Activated CD8-positive, alpha-beta memory T cell treated with anti-CD3 and anti-CD28 coated beads for 4 hours (primary cell): ENCODE measurements at places on chromosomes 3 and 15.
A peak's percentile ranks its signal among the peaks of the same experiment; 100 is the strongest.

DNA sequence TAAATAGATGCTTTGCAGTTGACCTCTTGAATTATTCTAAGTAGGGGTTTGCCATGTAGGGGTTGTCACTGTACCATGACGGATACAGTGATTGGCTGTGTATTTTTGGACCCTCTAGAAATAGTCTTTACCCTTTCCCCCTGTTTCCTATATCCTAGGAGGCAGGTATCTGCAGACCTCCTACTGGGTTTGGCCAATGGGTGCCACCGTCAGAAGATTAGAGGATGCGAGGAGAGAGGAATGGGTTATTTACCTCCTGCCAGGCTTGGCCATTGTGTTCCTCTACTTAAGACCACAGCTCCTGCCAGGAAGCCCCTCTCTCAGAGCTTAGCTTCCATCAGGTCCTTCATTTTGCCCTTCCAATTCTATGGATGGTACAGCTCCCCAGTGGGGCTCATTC lies 40.2 kb upstream of the CLRN1 start:
- DNase-seq = no peak

- no peak for DNase-seq
Observed at GRCh38 chr15:92614791-92615785, 40.5 kb downstream of the FAM174B start.

DNA sequence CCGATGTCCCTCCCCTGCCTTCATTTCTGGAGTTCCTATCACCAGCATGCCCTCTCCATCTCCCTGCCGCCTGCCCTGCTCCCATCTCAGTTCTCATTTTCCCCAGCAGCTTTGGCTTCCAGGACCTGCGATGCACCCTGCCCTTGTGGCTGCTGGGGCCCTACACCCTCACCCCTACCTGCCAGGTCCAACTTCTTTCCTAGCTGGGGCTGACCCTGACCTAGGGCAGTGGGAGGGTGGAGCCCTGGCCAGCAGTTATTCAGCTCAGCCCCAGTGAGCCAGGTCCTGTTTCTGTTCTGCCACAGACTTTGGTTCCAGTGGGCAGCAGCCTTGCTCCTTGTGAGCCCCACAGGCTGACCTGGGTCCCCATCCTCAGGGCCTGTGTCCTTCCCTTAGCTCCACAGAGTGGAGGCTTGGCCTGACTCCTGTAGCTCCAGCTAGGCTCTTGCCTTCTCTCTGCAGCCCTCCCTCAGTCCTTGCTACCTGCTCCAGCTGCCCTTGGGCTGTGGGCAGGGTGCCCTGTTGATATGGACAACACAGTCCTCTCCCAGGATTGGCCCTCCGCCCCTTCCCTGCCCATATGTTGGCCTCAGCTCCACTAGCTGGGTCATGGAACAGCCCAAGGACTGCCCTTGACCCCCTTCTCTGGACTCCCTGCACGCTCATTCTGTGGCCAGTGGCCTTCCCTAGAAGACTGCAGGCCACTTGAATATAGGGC lies 34.7 kb upstream of the PDE8A start:
- DNase-seq = no peak

DNA sequence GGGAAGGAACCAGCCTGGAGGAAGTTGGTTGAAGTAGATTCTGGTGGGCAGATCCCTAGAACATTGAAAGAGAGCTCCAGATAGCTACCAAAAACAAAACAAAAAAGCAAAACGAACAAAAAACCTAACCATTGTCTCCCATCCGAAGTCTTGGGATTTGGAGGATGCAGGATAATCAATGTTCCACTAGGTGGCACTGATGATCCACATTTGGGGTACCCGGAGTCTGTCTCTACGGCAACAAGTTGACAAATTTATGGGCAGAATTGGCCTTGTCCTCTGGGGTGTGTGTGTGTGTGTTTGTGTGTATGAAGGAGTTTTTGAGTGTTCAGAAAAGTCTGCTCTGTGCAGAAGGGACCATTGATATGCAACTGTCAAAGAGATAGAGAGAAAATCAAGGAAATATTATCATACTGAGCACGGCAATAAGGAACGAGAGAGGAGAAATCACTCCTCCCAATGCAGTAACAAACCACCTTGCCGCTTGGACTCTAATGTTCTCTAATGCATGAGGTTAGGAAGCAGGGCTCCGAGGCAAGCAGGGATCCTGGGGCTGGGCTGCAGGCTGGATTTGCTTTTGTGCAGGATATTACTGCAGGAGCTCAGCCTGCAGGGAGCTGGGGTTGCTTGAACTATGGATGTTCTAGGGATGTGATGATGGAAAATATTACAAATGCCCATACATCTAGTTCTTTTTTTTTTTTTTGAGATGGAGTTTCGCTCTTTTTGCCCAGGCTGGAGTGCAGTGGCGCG lies 59.8 kb upstream of the KLHL25 start:
- DNase-seq = peak; percentile 13

DNA sequence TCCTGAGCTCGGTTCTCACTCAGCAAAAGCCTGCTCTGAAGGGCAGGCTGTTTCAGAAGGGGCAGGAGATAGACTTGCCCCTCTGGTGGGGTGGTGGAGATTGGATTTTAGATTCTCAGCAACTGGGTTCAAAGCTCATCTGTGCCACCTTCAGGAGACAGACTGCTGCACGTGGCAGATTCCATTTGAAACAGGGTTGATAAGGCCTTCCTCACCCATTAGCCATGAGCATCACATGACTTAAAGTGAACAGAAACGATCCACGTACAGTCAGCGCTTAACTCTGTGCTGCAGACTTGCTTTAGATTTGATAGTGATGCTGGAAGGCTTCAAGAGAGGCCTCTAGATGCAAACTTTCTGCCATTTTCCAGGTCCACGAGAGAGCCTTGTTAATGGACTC lies 35.0 kb upstream of the MGLL start:
- DNase-seq = no peak

DNA sequence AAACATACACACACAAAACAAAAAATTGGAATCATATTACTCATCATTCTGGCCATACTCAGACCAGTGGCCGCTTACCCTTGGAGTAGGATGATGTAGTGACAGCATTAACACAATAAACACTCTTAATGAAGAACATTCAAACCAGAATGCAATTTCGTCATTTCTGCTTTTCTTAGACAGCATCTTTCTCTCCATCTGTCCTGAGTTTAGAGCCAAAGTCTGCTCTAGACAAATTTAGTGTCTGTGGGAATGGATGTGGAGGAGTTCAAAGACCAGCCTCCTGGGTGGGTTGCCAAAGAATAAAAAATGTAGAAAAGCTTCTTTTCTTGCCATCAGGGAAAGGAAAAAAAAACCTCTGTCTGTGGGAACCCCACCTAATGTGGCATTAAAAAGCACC lies 212.4 kb upstream of the POU1F1 start:
- DNase-seq = no peak

GRCh38 chr3:127544192-127544802 lies 46.2 kb downstream of the TPRA1 start:
- peak; percentile 20 for DNase-seq

DNA sequence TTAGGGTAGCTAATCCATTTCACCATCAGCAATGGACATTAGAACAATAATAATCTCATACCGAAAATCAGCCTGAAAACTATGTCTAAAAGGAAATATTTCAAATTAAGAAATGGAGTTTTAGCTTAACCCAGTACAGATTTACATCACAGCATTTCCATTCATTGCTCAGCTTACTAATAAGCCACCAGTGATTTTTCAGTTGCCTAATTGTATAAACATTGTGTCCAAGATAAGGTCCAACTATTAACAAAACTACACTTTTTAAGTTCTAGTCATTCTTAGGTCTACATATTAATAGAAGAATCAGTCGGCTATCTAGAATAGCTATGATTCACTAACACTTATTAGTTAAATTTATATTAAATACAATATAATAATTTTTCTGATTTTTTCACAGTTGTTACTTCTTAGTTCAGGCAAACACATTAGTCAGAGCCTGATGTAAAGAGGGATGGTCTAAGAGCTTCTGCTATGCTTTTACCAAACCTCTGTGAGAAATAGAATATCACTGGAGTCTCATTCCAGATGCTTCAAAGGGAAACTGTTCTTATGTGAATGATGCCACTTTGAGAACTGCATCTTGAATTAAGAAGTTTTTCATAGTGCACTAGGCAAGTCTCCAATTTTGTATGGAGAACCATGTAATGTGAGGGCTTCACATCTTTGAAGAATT lies 74.1 kb downstream of the CMSS1 start:
- DNase-seq = no peak

- DNase-seq = no peak
Observed at GRCh38 chr15:51780636-51781035, 29.2 kb downstream of the TMOD2 start.

- no peak for DNase-seq
Observed at GRCh38 chr3:12255393-12255792, 33.5 kb upstream of the PPARG start.

GRCh38 chr3:23079976-23080375 lies 123.2 kb upstream of the UBE2E2 start:
- no peak for DNase-seq

GRCh38 chr3:193869221-193870201 lies 266.4 kb upstream of the HES1 start:
- DNase-seq = no peak

- DNase-seq = no peak
Observed at GRCh38 chr3:112761062-112761638, 85.5 kb downstream of the CD200R1L start.

DNA sequence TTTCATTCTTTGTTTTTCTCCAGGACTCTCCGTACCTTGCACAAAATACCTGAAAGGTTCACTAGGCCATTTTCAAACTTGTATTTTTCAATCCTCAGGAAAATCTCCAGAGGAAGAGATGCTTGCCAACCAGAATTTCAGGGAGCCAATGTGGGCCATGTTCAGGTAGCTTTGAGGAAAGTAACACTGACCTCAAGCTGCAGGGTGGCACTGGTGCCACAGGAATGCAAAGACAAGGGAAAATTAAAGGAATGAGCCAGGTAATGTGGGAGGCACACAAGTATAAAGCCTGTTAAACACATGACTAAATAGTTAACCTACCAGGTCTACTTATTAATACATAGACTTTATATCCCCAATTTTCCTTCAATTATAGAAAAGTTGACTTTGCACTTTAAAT lies 51.9 kb upstream of the GAP43 start:
- DNase-seq = no peak

DNA sequence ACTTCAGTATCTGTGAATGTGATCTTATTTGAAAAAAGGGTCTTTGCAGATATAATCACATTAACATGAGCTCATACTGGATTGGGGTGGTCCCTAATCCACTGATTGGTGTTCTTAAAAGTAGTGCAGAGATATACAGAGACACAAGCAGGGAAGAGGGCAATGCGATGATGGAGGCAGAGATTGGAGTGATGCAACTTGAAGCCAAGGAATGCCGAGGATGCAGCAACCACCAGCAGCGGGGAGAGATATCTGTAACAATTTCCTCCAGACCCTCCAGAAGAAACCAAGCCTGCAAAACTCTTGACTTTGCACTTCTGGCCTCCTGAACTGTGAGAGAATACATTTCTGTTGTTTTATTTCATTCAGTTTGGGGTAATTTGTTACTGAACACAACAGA lies 171.0 kb upstream of the MBNL1 start:
- no peak for DNase-seq

- no peak for DNase-seq
Observed at GRCh38 chr3:97910931-97911351, 61.3 kb downstream of the RIOX2 start.

GRCh38 chr3:147669077-147669476 lies 259.9 kb downstream of the ZIC1 start:
- DNase-seq = no peak

GRCh38 chr3:30751610-30752299 lies 142.7 kb downstream of the GADL1 start:
- DNase-seq = peak; percentile 13

GRCh38 chr3:31918179-31919150 lies 62.6 kb downstream of the OSBPL10 start:
- no peak for DNase-seq

- DNase-seq = no peak
Observed at GRCh38 chr3:181690769-181691168, 21.0 kb upstream of the SOX2 start.

GRCh38 chr3:23481616-23482278 lies 278.6 kb downstream of the UBE2E2 start:
- no peak for DNase-seq

DNA sequence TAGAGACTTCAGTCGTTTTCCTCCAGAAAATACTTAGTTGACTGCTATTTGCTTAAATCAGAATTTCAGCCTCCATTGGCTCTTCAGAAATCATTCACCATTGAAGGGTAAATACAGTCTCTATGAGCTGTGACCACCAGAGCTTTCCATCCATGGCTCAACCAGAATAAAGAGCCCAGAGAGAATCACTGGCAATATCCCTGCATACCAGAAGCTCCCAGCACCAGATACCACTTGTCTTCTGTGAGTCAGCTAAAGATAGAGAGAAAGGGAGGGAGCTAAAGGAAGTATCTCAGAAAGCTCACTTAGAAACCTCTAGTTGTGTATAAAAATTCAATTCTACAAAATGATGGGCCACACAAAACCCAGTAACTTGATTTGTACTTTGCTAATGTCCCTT lies 115.2 kb upstream of the TMCO5A start:
- DNase-seq = no peak

DNA sequence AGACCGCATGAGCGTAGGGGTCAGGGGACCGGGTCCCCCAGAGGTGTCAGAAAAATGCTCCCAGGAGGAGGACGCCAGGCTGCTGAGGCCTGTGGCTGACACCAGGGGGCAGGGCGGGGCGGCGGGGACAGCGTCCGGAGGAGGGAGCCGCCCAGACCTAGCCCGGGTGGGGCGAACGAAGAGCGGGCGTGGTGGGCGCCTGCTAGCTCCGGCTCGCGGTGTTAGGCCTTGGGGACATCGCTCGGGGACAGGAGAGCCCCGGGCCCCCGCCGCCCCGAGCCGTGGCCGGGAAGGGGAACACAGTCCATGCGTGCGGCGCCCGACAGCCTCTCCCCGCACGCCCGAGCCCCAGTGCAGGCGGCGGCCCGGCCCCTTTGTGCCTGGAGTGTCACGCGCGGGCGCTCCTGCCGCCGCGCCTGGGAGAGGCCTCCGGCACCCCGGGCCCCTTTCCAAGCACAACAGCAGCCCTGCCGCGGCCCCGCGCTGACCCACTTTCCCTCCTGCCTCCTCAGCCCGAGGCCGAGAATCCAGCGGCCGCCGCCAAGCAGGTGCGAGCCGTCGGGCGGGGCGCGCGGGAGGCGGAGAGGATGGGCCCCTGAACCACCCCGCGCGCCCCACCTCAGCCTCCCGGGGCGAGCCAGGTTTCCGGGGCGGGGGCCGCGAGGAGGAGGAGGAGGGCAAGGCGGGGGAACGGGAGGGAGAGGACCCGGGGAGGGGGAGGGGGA lies 111.0 kb upstream of the KLF13 start:
- DNase-seq = peak; percentile 69

DNA sequence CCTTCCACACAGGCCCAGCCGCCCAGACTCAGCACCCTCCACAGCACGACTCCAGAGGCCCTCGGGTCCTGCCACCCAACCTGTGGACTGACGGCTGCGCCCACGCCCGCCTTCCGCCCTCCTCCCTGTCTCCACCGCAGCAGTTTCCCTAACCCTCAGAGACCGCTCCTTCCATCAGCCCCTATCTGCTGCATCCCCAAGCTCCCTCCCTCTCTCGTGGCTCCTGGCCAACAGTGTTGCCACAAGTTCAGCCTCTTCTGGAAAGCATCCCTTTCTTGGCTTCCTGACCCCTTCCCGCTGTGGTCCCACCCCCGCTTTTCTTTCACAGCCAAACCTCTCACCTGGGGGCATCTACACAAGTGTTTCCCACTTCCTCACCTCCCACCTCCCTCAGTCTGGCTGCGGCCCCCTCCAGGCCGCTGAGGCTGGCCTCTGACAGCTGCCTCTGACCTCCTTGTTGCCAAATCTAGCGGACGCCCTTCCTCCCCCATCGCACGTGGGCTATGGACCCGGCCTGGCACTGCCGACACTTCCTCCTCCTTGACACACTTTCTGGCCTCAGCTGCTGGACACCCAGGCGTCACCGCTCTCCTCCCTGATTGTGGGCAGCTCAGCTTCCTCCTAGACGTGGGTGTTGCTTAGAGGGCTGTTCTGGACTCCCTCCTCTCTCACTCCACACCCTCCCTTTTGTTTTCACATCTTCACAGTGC lies 168.8 kb upstream of the TLE3 start:
- no peak for DNase-seq
